ENCODE measurements at places on chromosomes 5 and 9.

GRCh38 chr9:126084696-126085095 lies 241.9 kb upstream of the MVB12B start:
- DNase-seq = no peak

DNA sequence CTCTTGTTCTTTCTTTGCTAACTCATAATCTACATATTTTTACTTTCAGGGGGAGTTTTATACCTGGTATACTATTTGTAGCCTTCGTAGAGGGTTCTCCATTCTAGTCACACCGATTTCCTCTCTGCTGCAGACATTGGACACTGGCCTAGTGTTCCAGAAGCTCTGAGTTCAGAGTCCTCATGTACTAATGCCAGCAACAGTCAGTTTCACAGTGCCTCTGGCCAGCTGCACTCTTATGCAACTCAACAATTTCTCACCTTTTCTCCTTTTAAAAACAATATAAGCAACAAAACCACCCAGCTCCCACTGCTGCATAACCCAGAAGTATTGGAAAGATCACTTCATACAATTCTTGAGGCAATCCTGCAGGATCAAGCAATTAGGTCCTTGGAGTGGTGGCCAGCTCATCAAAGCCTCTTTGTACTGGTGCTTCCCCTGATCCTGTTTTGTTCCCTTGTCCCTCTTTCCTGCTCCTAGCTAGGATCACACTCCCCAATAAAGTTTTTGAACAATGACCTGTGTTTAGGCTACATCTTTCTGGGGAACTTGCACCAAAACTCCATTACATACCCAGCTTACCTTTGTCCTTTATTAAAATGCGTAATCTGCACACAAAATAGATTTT lies 98.1 kb upstream of the TUT7 start:
- no peak for DNase-seq

DNA sequence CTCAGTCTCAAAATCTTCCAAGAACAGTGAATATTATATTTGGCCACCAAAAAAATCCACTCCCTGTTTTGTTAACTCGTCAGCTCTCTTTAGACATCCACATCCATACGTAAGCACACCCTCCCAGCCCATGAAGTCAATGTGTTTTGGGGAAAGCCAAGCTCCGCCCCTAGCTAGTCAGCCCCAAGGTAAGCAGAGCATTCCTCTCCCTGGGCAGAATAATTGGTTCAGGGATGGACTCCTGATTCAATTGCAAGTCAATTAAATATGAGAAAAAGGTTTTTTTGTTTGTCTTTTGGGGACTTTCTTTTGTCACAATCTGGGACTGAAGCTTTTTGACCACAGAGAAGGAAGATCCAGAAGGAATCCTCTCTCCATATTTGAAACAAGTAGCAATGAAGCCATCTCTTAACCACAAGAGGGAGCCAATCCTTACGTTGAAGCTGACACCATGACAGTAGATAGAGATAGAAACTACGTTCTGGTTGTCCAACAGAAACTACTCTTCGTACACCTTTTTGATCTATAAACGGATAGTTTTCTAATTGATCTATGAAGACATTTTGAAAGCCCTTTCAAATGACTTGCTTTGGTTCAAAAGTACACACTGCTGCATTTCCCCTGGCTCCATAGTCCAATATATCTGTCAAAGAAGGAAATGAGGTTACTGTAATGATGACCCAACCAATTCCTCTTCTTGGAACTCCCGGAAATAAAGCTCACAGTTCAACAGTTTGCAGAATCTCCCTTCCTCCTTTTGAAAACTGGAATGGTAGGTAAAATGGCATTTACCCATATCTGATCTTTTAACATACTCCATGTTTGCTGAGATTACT lies 166.4 kb downstream of the TLE1 start:
- no peak for DNase-seq

GRCh38 chr5:11426442-11426841 lies 477.8 kb downstream of the CTNND2 start:
- DNase-seq = no peak

DNA sequence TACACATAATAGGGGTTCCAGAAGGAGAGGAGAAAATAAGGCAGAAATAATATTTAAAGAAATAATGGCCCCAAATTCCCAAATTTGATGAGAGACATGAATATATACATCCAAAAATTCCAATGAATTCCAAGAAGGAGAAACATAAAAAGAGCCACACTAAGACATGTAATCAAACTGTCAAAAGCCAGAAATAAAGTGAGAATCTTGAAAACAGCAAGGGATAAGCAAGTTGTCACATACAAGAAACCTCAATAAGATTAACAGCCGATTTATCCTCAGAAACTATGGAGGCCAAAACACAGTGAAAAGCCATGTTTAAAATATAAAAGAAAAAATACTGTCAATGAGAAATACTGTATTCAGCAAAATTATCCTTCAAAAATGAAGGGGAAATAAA lies 14.5 kb downstream of the CATSPER3 start:
- DNase-seq = no peak

DNA sequence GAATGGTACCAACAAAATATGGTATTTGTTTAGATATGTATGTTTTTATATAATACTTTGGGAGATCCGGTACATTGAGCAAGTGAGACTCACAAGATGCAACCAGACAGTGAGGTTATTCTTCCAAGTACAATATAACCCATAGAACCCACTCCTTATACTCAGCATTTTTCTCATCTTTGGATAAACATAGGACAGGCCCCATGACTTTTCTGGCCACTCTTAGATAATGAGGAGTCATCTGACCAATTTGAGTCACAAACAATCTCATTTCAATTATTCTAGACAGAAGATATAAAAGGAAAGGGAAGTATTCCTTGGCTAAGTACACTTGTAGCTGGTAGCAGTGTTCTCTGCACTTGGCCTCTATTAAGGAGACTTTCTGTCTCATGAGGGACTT lies 150.2 kb downstream of the SGCD start:
- DNase-seq = no peak

- no peak for DNase-seq
These were observed 127.1 kb upstream of the COL5A1 start for GRCh38 chr9:134514503-134514902.
